Renal cortex interstitium (tissue), 15 donors: ENCODE measurements at places on chromosomes 13 and 19. TPM values are rescaled to one million over a fixed set of nuclear protein-coding genes. Genes with fewer than 3 reads are reported as not detected.

FFAR3 gene
- polyA plus RNA-seq, result 0.17 TPM

- DNase-seq, result no peak
Observed at GRCh38 chr13:102309110-102309509, 92.7 kb downstream of the FGF14 start.

GRCh38 chr19:6021878-6022569 is 44.1 kb upstream of the RANBP3 start:
- peak; percentile 81 for DNase-seq

- no peak for DNase-seq
Observed at GRCh38 chr19:45142726-45143110, 18.1 kb downstream of the NKPD1 start.

PSG3 gene
- not detected for polyA plus RNA-seq

DNA sequence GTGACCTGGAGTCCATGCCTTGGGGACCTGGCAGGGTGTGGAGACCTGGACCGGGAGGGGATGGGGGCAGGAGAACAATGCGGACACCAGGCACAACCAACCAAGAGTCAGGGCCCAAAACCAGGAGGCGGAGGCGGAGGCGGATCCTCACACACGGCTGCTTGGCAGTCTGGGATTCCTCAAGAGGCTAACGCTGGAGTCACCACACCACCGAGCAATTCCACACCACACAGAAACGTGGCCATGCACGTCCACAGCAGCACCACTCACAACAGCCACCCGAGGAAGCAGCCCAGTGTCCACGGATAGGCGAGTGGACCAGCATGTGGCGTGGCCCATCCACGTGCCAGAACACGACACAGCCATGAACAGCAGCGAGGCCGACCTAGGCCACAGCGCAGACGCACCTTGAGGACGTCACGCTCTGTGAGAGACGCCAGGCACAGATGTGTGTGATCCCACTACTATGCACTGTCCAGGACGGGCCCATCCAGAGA is 17.7 kb downstream of the SBNO2 start:
- DNase-seq, result no peak

DNA sequence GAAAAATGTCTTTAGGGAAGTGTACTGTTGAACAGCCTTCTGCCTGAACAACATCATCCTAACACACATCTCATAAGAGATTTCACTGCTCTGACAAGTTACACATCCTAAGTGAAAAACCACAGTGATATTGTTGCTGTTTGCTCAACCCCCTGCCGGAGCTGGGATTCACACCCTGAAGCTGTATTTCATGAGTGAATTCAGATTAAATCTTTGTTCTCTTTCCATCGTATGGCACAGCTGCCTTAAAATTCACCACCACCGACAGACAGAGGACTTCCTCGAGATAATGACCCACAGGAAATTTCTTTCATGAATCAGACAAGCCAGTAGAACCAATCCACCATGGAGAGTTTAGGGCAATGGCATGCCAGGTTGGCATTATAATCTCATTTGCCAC is 280.8 kb downstream of the DCT start:
- DNase-seq, result no peak

GRCh38 chr19:1220976-1221903 is 15.7 kb downstream of the STK11 start:
- no peak for DNase-seq

DNA sequence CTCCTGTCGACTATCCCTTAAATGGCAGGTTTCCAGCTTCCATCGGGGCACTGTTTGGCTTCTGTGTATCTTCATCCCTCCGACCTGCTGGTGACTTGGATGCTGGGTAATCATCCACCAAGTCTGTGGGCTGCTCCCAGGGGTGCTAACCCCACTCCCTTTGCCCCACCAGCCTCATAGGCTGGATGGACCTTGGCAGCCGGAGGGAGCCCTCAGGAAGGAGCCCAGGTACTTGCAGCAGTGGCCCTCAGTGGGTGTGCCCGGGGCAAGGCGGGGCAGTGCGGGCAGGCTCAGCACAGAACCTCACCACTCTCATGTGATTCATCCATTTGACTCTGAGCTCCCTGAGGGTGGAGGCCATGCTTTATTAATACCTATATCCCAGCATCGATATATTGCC is 27.4 kb upstream of the TUBGCP3 start:
- DNase-seq, result no peak

DNA sequence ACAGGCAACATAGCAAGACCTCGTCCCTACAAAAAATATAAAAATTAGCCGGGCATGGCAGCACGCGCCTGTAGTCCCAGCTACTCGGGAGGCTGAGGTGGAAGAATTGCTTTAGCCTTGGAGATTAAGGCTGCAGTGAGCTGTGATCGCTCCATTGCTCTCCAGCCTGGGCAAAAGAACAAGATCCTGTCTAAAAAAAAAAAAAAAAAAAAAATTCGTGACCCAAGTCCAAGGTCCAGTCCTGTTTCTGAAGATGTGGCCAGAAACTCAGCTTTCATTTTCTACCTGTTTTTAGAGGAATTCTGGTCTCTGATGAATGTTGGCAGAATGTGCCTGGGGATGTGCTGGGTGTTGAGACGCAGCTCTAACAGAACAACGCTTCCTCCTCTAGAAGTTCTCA is 1.9 kb upstream of the PGPEP1 start:
- DNase-seq, result no peak

DNA sequence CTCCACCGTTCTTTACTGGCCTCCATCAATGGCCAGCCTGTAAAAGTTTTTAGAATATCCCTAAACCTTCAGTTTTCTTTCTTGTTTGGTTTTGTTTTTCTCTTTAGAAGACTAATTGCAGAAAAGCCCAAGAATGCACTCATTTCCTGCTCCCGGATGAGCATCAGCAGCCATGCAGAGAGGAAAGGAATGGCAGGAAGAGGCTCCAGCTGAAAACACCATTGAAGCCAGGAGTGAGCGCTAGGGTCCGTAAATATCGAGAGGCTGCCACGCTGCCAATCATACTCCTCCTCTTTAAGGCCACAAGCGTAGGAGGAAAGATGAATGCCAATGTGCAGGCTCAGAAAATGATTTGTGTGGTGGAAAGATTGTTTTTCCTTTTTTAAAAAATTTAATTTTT is 57.4 kb upstream of the UBE2L5 start:
- peak; percentile 67 for DNase-seq

- no peak for DNase-seq
Observed at GRCh38 chr19:49212016-49212701, 54.6 kb downstream of the TRPM4 start.

DNA sequence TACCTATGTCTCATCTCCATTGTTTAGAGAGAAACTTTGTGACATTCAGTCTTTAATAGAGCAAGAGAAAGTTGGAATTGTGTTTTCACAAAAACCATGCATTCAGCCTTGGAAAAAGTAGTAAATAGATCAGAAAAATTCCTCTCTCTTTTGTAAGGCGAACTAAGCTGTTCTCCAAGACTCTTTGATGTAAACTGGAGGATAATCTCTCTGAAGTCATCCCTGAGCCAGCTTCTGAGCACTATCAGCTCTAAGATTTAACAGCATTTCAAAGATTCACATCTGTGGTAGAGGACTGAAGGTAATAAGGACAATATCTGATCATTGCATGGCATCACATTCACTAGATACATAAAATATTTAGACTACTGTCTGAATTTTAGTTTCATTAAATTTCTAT is 904.6 kb upstream of the ATXN8OS start:
- no peak for DNase-seq

C19orf85 gene
- not detected for polyA plus RNA-seq

DNA sequence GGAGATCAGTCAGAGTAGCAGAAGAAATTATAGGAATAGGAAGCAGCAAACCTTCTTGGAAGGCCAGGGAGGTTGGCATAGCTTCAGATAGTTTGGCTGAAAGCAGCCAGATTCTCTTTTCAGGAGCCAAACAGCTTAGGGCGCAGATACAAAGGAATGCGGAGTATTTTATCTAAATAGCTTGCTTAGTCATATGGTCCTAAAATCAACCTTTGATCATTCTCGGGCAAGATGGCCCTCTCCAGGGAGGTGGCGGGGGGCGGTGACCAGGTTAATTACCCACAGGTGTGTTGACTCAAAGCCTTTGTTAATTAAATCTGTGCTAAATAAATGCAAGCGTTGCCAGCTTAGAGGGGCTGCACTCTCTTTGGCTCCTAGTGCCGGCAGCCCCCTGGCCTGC is 12.5 kb upstream of the NCR1 start:
- DNase-seq, result no peak

DNA sequence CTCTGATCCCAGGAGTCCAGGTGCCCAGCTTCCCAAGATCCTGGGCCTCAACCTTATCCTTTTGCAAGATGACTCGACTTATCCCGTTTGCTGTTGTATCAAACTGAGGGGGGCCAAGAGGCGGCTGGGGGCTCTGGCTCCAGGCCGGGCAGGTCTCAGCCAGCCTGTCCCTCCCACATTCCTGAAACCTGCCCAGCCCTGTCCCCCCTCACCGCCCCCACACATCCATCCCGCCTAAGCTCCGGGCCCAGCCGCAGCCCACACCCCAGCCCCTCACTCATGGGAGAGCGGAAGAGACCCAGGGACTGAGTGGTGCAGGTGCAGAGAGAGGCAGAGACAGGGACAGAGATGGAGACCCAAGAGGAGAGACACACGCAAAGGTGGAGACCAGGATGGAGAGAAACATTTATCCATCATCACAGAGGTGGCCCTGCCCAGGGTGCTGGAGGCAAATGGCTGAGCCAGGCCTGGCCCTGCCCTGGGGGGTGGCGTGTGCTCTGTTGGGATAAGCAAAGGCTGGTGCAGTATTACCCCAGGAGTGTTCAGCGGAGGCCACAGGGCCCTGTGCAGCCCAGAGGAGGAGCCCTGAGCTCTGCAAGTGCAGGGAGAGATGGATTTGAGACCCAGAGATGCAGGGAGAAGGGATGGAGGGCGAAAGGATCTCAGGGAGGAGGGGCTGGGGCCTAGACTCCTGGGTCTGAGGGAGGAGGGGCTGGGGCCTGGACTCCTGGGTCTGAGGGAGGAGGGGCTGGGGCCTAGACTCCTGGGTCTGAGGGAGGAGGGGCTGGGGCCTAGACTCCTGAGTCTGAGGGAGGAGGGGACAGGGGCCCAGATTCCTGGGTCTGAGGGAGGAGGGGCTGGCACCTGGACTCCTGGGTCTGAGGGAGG is 1.6 kb downstream of the BCAM start:
- no peak for DNase-seq
